Activated naive CD8-positive, alpha-beta T cell treated with anti-CD3 and anti-CD28 coated beads, Interleukin-2, amount 10 ng/mL, durations not matched to agents 7 days and 5 days (primary cell): ENCODE measurements at places on chromosomes 3 and 15. TPM values are rescaled to one million over a fixed set of nuclear protein-coding genes. Genes with fewer than 3 reads are reported as not detected.

DNA sequence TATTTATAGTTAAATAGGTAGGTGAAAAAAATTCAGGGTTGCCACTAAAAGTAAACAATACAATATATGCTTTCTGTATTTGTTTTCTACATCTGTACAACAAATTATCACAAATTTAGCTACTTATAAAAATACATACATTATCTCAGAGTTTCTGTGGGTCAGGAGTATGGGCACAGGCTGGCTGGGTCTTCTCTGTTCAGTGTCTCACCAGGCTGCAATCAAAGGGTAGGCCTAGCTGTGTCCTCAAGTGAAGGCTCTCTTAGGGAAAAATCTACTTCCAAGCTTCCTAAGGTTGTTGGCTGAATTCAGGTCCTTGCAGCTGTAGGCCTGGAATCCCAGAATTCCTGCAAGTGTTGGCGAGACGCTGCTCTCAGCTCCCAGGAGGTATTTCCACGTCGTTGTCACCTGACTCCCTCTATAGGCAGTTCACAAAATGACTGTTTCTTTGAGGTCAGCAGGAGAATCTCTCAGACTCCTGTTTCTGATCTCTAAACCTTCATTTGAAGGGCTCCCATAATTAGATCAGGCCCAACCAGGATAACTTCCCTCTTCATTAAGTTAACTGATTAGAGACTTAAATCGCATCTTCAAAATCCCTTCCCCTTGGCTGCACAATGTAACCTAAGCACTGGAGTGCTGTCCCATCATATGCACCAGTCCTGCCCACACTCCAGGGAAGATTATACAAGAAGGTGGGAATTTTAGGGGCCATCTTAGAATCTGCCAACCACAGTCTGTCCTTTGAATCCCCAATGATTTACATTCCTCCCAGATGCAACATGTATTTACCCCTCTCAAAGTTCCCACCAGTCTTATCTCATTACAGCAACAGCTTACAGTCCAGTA lies 296.6 kb downstream of the SUCLG2 start:
- DNase-seq: no peak

DNA sequence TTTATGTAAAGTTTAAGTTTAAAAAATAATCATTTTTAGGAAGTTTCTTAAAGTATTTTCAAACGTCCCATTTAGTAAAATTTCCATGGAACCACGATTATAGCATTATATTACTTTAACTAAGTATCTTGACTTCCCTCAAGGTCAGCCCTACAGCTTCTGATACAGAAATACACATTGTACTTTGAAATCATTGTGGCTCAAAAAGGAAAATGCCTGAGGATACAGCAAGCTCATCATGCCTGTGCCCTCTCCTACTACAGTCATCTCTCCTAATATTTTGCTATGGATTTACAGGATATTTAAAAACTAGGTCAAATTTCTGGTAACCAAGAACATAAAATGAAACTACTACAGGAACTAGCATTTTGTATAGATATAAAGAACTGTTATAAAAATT lies 51.8 kb downstream of the GBE1 start:
- no peak for DNase-seq

- no peak for DNase-seq
These were observed 234.9 kb upstream of the SATB1 start for GRCh38 chr3:18660059-18660458.

DNA sequence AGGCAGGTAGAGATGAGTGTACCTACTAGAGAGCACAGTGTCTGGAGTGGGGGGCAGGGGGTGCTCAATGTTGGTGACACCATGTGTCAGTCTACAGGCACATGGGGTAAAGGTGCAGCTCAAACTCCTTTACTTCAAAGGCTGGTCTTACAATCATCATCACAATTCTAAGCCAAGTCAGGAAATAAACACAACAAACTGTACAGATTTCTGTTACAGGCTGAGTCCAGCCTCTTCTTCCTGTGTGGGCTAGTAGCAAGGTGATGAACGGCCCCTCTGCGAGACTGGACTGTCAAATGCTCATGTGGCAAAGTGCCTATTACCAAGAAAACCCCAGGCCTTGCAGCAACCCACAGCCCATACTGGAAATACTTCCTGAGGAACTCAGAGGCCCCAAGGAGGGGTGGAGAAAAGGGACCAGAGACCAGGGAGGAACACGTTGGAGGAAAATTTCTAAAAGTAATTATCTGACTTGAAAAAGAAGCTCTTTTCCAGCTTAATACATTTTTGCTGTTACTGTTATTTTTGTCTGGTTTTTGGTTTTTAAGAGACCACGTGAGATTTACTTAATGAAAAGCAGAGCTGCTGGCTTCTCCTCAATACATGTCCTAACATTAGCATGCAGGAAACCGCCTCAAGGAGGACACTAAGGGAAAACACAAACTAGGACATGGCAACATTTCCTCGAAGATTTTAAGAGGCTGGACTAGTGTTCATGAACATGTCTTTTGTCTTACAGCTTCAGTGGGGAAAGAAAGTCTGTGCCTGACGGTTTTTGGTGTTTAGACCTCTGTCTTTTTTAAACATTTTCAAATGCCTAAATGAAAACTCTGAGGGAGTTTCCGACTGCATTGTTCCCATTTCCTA lies 29.5 kb downstream of the TBC1D2B start:
- DNase-seq: no peak

DNA sequence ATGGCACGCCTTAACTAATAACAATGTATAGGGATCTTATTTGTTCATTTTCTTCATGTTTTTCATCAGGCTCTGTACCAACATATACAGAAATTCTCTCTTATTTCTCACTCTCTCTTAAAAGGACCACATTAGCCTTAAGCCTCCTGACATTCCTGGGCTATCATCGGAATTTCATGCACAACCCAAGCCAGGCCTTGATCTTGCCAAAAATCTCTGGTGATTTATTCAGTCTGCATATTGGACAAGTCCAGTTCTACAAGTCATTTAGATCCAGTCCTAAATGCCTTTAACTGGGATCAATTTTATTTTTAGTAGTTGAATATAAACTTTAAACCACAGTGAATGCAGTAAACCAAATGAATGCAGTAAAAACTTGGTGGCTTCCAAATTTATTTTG lies 385.4 kb downstream of the MECOM start:
- no peak for DNase-seq

DNA sequence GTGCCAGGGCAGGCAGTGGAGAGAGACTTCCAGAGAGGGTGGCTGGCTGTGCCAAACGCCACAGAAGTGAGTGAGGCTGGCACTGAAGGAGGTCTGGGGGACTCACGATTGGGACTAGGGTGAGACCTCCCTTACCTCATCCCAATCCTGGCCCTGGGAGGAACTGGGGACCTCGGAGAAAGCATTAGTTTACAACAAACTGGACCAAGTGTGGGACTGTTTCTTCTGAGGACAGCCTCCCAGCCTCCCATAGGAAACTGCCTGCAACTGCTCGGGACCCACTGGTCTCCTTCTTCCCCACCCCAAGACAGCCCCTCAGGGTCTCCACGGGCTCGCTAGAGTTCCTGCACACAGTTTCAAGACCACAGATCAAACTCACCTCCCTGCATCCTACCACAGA lies 45.4 kb downstream of the ST6GAL1 start:
- DNase-seq: no peak

DNA sequence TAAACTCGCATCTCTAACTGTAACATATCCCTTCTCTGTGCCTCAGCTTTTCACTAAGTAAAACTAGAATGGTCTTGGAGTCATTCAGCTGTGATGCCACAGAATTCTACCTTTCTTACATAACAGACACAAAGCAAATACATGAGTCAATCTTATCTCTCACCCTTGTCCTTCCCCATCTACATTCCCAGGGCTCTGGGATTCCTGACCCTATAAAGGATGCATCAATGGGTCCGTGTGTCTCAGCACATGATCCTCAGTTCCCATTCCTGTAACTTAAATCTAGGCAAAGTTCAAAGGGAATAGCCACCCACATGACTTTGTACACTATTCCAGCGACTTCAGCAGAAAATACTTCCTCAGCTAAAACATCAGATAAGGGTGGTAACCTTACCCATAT lies 11.8 kb upstream of the ARL8B start:
- no peak for DNase-seq

DNA sequence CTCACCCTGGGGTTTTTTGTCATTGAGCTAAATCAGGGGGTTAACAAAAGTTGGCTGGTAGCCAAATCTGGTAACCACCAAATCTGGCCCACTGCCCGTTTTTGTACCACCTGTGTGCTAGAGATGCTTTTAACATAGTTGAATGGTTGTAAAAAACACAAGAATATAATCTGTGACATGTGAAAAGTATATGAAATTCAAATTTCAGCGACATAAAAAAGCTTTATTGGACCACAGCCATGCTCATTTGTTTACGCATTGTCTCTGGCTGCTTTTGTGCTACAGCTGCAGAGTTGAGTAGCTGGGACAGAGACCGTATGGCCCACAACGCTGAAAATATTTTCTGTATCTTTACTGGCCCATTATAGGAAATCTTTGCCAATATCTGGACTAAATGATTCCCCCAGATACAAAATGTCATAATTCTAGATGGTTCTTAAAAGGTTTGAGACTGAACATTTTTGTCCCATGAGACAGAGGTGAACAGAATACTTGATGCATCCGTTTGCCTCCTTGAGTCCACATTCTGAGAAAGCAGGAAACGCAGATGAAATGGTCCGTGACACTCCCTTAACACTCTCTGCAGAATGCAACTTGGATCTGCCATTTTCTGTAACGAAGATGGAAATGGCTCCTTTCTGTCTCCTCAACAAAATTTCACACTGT lies 120.9 kb upstream of the PDZRN3 start:
- DNase-seq: no peak

DNA sequence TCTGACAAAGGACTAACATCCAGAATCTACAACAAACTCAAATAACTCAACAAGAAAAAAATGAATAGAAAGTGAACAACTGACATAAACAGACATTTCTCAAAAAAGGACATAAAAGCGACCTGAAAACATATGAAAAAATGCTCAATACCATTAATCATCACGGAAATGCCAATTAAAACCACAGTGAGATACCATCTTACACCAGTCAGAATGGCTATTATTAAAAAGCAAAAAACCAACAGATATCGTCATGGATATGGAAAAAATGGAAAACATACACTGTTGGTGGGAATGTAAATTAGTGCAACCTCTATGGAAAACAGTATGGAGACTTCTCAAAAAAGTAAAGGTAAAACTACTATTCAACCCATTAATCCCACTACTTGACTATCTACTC lies 53.3 kb downstream of the ZNF385D start:
- no peak for DNase-seq

DNA sequence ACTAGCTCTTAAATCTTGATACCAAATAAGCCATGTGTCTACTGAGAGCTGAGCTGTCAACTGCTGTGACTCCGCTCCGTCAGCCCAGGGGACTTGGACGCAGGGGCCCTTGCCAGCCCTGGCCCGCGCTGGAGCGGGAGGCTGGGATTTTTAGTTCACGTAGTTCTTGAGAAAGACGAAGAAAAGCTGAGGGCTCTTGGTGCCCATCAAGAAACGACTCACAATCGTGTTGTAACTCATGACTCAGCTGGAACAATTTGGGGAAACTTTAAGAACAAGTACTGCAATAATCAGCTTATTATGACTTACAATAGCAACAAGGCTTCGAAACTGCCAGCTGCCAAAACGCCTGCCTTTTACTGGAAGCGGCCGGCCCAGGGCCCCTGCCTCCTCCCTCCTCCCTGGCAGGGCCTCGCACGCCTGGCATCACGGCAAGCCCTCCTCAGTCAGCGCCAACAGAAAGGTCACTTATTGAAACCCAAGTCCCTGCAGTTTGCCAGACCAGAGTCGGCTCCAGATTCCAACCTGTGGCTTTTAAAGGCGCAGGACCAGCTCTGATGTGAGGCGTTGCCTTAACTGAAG lies 60.3 kb downstream of the RGMA start:
- no peak for DNase-seq

- DNase-seq: no peak
These were observed 34.7 kb downstream of the HMCES start for GRCh38 chr3:129313415-129313664.

DNA sequence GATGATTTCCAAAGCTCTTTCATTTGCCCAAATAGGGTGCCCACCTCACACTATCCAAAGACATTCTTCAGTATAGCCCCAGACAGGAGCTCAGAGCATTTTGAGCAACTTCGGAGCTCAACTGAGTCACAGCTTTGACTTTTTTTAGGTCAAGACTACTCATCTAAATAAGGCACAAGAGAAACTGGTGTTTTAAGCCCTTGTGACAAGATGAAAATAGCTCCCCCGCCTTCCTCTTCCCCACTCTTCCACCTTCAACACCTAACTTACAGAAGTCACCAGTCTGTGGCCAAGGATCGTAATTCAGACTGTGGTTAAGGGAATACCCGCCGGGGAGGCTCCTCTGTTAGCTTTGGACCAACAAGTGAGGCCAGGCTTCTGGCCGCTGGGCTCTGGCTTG lies 60.4 kb upstream of the CA12 start:
- DNase-seq: no peak

GRCh38 chr3:33159981-33160380 lies 46.2 kb downstream of the CRTAP start:
- no peak for DNase-seq

- no peak for DNase-seq
These were observed 245.7 kb downstream of the FGF12 start for GRCh38 chr3:192481638-192482037.

- DNase-seq: no peak
These were observed 470.4 kb upstream of the ROBO1 start for GRCh38 chr3:80238152-80238551.

DNA sequence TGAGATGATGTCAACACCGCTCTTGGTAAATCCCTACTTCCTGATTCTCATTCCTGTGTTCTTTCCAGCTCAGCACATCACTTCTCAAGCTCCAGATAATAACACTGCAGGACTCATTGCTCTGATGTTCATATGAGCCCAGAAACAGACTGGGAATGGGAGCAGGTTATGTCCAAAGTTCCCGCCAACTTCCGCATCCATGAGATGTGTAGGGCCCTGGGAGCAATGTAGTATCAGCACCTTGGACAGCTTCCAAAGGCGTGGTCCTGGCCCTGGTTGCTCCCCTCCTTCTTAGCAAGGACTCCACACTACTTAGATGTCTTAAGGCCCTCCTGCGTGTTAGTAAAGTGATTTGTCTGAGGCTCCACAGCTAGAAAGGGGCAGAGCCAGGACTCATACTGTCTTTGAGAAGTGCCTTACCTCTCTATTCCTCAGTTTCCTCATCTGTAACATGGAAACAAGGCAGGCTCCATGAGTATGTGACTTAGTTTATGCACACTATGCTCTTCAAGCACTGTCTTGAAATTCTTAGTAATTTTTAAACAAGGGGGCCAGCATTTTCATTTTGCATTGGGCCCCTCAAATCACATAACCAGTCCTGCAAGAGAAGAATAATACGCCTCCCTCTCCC lies 27.9 kb upstream of the SLC6A1 start:
- DNase-seq: no peak

The TUSC2 gene
- 20.2 TPM for total RNA-seq

The SCN11A gene
- total RNA-seq: 0.08 TPM

The EFHB gene
- not detected for total RNA-seq

The ANKRD34C gene
- total RNA-seq: not detected

The TMEM266 gene
- not detected for total RNA-seq

The FBXO40 gene
- not detected for total RNA-seq

The AMT gene
- total RNA-seq: 10.0 TPM
